ENCODE measurements at places on chromosomes 1 and 21.

- DNase-seq = no peak
Measured at GRCh38 chr1:118989006-118989815, 1.1 kb upstream of the TBX15 start.

- DNase-seq = no peak
Measured at GRCh38 chr1:31011719-31012118, 53.8 kb downstream of the PUM1 start.

GRCh38 chr1:11828511-11828910, 19.1 kb downstream of the NPPA start:
- DNase-seq = no peak

GRCh38 chr1:113276507-113276906, 113.8 kb upstream of the MAGI3 start:
- no peak for DNase-seq

DNA sequence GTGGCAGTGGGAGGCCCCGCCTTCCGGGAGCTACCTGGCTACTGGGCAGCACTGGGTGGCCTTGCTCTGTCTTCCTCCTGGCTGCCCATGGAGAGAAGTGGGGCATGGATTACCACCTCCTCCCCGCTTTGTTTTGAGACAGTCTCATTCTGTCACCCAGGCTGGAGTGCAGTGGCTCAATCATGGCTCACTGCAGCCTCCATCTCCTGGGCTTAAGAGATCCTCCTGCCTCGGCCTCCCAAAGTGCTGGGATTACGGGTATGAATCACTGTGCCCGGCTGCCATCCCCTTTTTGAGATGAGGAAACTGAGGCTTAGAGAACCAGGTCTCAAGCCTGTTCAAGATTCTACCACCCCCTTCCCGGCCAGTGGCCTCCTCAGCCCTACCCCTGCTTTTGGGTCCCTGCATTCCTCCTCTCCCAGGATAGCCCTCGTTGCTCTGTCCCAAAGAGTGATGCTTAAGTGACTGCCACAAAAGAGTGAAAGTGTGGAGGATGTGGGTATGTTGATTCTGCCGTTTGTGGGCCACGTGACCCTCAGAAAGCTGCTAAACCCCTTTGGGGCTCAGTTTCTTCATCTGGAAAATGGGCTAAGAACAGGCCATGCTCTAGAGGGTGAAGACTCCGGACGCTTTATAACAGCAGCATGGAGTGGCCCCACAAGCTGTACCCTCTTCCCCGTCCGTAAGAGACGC, 7.8 kb downstream of the HES3 start:
- no peak for DNase-seq

DNA sequence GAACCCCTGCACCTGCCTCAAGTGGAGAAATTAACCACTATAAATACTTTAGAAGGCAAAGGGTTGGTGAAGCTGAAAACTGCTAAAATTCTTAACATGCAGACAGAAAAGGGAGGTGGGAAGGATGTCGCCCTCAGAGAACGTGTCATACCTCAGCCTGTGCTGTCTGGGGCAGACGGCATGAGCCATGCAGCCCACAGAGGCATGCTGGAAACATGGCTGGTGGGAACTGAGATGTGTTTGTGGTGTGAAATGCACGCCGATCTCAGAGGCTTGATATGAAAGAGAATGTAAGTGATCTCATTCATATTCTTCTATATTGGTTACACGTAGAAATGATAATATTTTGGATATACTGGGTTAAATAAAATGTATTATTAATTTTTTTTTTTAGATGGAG, 16.3 kb downstream of the AGPAT3 start:
- no peak for DNase-seq

DNA sequence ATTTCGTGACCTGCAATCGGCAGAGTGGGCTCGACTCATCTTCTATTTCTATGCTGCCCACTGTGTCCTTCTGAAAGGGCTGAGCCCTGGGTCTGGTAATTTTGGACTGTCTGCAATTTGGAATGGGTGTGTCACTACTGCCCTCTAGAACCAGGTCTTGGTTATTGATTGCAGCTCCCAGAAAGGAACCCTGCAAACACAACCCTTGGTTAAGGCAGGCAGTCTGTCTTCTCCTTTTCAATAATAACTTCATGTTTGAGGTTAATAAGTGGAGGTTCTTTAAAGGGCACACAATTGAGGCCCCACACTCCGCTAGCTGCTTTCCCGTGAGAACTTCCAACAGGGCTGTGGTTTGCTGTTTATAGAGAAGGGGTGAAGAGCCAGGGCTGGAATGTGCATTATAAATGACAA, 79.9 kb upstream of the LYST start:
- no peak for DNase-seq
